Astrocyte of the spinal cord (primary cell): ENCODE measurements at places on chromosomes 3 and 15.

DNA sequence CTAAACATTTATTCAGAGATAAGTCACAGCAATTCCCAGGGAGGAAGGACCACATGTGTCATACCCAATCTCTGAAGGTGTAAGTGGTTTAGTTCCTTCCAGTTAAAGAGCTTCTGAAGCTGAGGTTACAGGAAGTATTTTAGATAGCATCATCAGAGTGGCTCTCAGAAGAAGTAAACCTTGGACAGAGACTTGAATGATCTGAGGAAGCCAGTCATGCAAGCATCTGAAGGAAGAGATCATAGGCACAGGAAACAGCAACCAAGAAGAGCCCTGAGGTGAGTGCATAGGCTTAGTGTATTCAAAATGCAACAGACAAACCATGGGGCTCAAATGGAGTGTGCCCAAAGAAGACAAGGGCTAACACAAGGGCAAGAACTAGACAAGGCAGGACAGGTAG is 210.3 kb downstream of the ULK4 start:
- no peak for DNase-seq

DNA sequence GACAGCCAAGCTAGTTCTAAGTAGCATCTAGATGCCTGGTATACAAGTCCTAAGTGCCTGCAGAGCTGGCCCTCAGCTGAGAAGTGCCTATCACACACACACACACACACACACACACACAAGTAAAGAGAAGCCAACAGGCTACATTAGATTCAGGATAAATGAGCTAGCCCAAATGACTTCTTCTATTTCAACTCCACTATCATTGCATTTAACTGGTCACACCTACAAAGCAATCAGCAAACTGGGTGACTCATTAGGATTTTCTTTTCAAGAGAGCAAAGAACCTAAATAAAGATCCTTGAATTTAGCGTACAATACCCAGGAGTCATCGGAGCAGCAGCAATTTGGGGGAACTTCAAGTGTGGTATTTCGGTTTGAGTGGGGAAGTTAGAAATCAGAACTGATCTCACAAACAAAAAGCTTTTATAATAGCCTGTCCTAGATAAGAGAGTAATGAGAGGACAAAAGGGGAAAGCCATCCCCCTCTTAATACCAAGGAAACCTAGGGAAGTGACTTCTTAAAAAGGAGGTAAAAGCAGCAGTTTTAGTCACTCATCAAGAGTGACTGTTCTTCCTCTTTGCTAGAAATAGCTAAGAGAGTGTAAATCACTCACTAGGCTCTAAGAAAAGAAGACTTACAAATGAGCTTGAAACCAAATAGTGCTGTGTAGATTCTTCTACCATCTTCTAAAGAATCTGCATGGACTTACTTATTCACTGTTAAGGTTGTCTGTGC is 112.7 kb downstream of the TNIK start:
- peak; percentile 34 for DNase-seq

DNA sequence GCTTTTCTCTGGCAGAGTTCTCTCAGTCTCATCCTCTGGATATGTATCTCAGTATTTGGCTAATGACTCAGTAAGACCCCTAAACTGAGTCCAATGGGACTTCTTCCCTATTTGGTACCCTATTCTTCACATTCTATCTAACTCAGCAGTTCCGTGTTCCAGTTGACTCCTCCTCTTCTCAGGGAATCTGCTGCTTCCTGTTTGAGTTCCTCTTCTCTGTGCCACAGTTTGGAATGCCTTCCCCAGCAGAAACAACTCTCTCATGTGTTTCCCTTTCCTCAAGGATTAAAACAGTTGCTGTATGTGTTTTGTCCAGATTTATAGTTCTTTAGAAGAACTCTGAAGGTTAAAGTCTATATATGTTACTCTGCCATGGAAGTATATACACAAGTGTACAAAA is 344.0 kb upstream of the RARB start:
- DNase-seq: no peak

DNA sequence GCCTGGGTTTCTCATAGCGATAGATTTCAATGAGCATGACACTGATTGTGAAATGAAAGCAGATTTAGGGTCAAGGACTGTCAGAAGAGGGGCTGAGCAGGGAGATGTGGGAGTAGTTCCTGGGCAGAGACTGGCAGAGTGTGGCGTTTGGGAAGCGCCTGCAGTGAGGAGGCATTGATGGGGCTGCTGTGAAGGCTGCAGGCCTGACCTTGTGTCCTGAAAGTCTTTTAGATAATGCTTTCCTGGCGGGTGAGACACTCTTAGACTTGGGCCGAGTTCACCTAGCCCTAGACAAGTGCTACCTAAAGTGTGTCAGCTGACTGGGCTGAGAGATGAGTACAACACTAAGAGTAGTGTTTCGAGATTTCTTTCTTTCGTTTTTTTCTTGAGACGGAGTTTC is 20.7 kb downstream of the USP13 start:
- DNase-seq: no peak

GRCh38 chr15:23645371-23646164 is 2.1 kb downstream of the MAGEL2 start:
- no peak for DNase-seq

- DNase-seq: peak; percentile 68
These were observed 23.9 kb upstream of the AADACL2 start for GRCh38 chr3:151709847-151710246.

DNA sequence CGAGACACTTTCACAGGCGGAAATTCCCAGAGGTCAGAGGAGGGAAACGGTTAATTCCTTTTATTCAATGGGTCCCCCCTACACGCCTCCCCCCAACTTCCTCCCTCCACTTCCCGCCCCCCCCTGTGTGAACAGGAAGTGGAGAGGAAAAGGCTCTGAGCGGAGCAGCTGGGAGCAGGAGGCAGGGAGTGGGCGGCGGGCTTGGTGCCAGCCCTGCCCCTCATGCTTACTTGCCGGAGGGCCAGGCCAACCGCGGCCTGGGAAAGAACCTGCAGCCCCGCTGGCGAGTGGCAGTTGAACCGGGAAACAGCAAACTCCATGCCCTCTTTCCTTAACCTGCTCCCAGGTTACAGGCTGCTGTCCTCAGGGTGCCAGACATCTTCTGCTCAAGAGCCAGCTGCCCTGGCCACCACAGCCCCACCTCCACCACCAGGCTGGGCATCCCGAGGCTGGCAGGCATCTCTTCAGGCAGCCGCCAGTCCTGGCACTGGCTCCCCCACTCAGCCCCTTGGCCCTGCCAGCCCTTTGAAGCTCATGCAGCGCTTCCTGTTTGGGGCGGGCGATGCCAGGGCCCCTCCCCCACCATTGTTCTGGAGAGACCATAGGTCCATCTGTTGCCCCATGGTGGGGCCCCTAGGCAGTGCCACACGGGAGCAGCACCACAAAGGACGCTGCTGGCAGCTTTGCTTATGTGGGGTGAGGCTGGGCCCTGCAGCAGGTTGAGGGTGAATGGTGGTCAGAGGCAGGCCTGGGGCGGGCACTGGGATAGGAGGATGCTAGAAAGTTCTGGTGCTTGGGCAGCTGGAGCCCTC is 12.9 kb downstream of the VPS18 start:
- no peak for DNase-seq

- peak; percentile 99 for DNase-seq
These were observed 6.8 kb downstream of the RARRES1 start for GRCh38 chr3:158725348-158726011.

DNA sequence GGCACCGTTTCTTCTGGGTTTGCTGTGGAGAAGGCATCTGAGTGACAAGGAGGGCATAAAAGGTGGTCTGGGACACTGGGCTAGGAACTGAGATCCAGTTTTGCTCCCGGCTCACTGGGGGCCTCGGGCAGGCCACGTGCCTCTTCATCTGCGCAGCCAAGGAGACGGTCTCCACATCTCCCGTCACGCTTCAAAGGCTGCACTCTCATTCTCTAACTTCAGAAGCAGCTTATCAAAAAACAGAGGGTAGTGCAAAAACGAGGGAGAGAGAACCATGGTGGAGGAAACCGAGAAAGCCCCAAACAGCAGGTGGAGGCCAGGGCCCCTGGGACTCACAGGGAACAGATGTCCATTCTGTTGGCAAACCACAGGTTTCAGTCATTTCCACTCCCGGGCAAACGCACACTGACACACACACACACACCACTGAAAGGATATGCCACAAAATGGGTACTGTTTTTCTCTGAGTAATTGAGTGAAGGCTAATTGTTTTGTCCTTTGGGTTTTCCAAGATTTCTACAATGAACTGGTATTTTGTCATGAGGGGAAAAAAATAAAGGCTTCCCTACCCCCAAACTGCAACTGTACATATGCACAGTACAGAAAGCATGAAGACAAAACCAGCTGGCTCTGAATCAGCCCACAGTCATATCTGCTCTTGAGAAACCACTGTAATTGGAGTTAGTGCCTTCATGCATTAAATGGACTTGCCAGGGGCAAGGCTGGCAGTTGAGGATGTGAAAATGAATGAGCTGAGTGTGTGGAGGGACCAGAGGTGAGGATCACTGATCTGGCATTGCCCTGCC is 71.9 kb downstream of the MGLL start:
- peak; percentile 85 for DNase-seq

DNA sequence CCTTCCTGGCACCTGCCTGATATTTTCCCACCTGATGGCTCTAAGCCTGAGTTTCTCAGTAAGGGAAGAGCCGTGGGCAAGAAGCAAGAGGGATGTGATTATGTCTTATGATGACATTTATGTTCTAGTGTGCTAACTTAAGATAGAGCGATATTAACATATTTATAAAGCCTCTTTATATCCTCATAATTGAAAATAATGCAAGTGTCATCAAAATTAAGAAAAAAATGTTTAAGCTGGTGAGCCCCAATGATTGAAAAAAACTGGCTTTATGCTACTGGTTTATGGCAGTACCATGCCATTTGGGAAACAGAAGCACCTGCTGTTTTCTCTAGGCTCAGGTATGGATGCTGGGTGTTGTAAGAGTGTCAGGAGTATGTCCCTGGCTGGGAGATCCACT is 431.5 kb upstream of the TPM1 start:
- DNase-seq: no peak

- DNase-seq: no peak
These were observed 3.0 kb upstream of the TJP1 start for GRCh38 chr15:29825227-29825626.

- no peak for DNase-seq
These were observed 2.8 kb downstream of the RPS17 start for GRCh38 chr15:82537351-82537908.

DNA sequence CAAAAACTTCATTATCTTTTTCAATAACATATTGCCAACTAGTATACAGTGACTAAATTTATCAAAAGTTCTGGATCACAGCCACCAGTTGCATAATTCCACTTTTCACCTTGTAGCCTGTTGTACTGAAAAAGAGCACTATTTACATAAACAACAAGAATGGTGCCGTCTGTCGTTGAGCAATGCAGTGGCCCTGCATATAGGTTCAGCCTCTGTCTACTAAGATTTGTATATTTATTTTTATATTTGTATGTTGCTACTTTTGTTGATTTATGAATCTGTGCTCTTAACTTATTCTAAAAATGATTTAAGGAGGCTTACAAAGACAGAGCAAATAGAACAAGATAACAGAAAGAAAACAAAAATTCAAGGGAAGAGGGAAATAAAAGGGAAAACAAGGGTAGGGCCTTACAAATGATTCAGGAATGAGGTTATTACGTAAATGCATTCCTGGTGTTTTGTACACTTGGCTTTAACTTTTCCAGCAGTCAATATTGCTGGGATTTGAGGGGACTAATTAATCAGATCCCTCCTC is 257.6 kb upstream of the STT3B start:
- DNase-seq: peak; percentile 72

GRCh38 chr15:48395521-48396011 is 64.3 kb downstream of the DUT start:
- DNase-seq: peak; percentile 70

DNA sequence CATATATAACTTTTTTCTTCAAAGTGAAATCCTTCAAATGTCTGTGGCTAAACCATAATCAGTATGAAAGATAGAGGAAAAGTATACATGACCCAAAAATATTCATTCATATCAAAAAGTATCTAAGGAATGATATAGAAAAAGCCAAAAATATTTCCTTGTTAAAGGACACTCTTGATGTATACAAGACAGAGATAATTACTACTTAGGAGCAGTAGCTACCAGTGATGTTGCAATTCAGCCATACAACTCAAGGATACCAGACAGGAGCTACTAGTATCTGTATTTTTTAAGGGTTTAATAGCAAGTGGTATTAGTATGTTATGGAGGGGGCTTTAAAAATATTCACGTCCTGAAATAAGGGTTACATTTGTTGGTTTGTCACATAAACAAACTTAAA is 37.0 kb downstream of the FBXL22 start:
- no peak for DNase-seq

DNA sequence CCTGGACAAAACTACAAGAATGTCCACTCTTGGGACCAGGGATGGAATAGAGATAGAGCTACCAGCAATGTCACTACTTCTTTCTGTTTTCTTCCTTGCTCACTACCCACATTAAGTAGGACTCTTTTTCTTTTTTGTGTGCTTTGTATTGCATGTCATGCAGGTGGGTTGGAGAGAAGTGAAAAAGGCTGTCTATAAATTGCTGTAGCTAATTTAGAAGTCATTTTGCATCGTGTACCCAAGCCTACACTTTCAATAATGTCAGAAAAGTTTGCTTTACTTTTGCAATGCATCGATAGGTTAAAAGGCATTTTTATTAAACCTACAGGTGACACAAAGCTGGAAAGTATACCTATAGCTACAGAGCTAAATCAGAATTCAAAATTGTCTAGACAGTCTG is 58.9 kb downstream of the GTF2E1 start:
- no peak for DNase-seq

- DNase-seq: no peak
These were observed 29.5 kb downstream of the KCNAB1 start for GRCh38 chr3:156149876-156150275.

DNA sequence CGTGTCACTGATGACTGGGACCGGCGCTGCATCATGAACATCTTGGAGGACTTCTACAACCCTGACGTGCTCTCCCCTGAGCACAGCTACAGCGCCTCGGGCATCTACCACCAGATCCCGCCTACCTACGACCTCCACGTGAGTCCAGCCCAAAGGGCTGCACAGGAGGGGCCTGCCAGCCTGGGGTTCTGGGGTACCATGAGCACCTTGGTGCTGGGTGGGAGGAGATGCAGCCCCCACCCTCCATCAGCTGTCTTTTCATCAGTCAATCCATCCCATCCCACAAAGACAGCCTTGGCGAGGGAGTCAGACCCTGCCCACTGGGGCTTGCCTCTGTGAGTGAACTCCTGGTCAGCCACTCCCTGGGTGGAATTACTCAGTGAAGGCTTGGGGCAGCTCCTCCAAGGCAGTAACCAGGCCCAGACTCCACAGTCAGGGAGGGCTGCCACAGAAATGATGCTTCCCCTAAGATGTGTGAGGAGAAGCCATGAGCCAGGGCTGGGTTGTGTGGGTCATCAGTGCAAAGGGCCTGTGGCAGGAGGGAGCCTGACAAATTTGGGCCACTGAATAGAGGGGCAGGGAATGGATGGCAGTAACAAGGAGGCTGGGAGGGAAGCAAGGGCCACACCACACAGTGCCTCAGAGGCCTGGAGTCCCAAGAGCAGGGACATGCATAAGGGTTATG is 47.9 kb downstream of the SEMA3G start:
- DNase-seq: no peak

DNA sequence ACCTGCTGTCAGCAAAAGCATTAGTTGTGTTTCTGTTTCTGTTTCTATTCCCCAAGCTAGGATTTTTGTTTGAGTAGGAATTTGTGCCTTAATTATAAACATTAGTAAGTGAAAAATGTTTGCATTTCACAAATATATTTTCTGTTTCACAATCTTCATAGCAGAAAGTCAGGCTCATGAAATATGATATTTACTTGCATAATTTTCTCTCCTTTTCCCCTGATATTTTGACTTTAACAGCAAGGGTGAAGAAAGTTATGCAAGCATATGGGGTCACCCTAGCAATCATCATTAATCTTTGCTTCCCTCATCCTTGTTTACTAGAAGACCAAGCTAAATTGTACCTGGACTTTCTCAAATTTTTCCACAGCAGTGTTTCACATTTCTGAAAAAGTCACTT is 140.3 kb upstream of the SEMA6D start:
- no peak for DNase-seq
